ENCODE measurements at places on chromosomes 7 and 10. TPM values are rescaled to one million over a fixed set of nuclear protein-coding genes. Genes with fewer than 3 reads are reported as not detected.

The CLCN1 gene
- total RNA-seq = 0.05 TPM

DNA sequence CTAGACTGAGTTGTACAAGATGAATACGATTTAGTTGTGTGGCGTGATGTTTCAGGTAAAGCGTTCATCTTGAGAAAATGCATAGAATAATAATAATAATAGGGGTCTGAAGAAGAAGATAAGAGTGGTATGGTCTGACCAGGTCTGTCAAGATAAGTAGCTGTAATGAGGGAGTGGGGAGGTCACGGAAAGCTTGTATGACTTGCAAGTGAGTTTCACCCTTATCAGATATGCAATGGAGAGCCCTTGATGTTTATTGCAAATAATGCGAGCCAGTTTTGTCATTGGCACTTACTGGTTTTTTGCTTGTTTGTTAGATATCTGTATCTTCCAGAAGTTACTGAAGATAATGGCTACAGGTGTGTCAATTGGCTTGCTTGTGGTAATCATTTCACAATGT, 611.5 kb downstream of the CNTNAP2 start:
- no peak for DNase-seq

GRCh38 chr7:138116141-138116540, 39.9 kb downstream of the AKR1D1 start:
- no peak for DNase-seq

- DNase-seq = no peak
These were observed 27.2 kb downstream of the NUDCD3 start for GRCh38 chr7:44463169-44463808.

- no peak for DNase-seq
These were observed 15.1 kb downstream of the PRSS2 start for GRCh38 chr7:142785841-142786250.

DNA sequence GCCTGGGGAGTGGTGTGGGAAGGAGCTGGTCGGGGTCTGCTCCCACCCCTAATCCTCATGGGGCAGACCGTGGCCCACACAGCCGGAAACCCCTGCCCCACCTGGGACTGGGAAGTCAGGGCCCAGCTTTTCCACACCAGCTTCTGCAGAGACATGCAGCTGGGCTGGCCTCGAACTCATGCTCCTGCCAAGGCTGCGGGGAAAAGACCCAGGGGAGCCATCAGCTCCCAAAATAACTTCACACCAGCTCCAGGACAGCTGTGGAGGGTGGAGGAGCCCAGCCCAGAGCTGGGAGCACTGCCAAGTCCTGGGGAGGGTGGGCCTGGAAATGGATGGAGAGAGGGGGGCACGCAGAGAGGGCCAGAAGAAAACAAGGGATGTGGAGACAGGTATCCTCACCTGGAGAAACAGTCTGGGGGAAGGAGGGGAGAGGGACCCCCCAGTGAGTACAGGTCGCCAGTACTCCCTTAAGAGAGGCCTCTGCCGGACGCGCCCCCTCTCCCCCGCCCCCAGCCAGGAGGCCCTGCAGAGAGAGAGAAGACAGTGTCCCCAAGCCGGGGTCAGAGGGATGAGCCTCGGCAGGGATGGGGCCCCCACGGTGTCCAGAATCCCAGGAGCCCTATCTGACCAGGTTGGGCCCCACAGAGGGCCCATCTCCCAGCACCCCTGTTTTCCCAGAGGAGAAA, 11.5 kb upstream of the GRIFIN start:
- DNase-seq = no peak

Measured in posterior vena cava (tissue), 2 donors.